ENCODE measurements at places on chromosomes 6 and 20.

GRCh38 chr20:61760321-61760720 lies 305.4 kb downstream of the TAF4 start:
- DNase-seq: no peak

GRCh38 chr6:162900503-162900902 lies 172.7 kb downstream of the PACRG start:
- no peak for DNase-seq

- no peak for DNase-seq
Observed at GRCh38 chr6:6717953-6718352, 129.4 kb downstream of the LY86 start.

DNA sequence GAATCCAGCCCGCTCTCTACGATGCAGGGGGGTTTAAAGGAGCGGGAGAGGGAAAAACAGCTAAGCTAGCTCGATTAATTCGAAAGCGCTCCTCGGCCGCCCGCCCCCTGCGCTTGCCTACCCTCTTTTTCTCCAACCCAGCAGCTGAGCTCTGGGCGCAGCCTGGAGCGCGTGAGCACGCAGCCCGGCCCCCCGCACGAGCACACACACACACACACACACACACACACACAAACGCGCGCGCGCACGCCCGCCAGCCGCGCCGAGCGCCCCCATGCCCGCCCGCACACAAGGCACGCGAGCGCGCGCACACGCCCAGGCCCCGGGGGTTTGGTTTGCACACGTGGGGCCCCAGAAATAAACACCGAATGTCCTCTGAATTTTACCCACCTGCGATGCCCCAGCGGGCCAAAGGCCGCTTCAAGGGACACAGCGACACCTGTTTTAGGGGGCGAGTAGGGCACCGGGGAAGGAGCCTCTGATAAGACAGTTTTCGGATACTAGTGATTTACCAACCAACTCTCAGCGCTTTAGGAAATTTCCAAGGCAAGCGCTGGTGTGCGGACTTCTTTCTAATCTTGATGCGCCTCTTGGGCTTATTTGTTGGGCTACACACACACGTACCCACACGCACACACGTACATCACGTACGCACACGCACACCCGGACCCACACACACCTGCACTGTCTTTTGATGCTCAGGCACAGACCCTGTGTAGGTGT lies 802 bp upstream of the NRN1 start:
- DNase-seq: no peak

DNA sequence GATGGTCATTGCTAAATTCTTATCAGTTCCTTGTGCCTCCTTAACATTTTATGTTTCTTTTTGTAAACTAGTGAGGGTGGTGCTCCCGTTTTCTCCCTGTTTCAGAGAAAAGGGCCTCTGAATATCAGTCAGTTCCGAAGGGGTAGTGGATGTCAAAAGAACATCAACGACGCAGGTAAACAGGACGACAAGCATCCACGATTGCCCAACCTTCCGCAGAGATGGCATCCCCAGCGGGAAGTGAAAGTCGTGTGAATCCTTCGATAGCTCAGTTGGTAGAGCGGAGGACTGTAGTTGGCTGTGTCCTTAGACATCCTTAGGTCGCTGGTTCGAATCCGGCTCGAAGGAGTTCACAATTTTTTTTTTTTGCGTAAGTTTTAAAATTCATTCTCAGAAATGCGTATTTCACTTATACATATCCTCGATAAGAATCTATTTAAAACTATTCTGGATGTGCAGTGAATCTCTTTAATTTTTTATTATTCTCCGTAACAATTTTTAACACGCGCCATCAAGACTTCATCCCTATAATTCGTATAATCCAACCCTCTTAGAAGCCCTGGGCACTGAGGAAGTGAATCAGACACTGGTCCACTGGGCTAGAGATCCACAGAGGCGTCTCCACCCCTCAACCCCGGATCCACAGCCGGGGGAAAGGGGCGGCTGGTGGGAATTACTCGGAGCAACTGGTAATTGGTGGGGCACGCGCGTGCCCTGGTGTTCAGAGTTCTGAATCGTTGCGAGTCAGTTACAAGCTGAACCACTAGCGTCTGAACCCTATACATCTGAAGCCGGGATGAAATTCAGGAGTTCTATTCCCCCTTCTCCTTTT lies 27.9 kb upstream of the ABT1 start:
- DNase-seq: peak; percentile 99

GRCh38 chr6:24214984-24215383 lies 89.0 kb downstream of the NRSN1 start:
- no peak for DNase-seq

- no peak for DNase-seq
Observed at GRCh38 chr6:17504005-17504404, 96.1 kb upstream of the FAM8A1 start.

DNA sequence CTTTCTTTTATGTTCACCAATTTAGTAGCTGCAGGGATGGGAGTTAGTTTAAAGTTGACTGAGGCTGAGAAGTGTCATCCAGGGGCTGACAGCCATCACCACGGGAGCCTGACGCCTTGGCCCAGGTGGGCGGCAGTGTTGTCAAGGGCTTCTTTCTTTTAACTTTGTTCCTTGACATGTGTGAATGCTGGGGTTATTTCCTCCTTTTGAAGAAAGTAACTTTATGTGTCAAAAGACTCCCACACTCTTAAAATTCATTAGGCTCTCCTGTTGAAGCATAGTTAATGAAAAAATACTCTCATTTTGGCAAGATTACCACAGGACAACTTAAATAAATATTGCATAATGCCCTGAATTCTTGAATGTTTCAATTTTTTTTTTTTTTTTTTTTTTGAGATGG lies 50.0 kb downstream of the SASH1 start:
- no peak for DNase-seq

- DNase-seq: no peak
Observed at GRCh38 chr6:10081075-10081474, 333.8 kb downstream of the TFAP2A start.

GRCh38 chr20:63530788-63531160 lies 6.4 kb downstream of the PTK6 start:
- DNase-seq: no peak

DNA sequence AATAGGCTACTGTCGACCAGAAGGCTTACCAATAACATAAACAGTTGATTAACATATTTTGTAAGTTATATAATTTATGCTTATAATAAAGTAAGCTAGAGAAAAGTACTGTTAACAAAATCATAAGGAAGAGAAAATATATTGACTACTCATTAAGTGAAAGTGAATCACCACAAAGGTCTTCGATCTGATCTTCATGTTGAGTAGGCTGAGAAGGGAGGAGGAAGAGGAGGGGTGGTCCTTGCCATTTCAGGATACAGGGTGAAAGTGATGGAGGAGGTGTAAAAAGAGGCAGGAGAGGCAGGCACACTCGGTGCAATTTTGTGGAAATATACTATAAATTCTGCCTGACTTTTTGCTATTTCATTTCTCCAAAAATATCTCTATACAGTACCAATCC lies 10.4 kb downstream of the FBXL4 start:
- no peak for DNase-seq

- no peak for DNase-seq
Observed at GRCh38 chr6:154041001-154041400, 2.0 kb downstream of the OPRM1 start.

DNA sequence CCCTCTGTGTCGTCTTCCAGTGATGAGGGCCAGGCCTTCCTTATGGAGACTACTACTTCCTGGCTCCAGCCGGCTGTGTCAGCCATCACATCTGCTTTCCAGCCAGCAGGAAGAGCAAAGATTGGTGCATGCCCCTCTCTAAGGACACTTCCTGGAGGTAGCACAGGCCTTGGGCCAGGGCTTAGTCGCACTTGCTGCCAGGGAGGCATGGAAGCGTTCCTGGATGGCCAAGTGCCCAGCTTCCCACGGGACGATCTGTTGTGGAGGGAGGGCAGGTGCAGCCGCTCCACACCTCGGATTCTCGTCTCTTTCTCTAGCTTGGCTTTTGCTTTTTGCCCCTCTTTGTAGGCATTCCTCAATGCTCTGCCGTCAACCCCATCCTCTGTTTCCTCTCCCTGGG lies 11.9 kb downstream of the ERMARD start:
- DNase-seq: no peak

DNA sequence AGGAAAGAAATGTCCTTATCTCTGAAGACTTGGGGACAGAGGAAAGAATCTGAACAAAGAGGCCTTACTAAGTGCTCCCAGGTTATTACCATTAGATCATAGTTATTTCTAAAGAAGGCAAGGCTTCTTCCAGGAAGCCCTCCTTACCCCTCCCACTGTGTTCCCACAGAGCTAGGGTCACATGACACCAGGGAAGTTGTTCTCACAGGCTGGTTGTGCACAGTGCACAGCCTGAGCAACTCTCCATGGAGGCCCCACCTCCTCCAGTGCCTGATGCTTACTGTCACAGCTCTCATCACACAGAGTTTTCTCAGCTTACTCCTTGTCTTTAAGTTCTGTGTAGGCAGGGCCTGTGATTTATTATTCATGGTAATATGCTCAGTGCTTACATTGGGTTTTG lies 68.9 kb upstream of the SCGN start:
- no peak for DNase-seq

- no peak for DNase-seq
Observed at GRCh38 chr6:28711325-28711724, 185.6 kb downstream of the GPX5 start.

DNA sequence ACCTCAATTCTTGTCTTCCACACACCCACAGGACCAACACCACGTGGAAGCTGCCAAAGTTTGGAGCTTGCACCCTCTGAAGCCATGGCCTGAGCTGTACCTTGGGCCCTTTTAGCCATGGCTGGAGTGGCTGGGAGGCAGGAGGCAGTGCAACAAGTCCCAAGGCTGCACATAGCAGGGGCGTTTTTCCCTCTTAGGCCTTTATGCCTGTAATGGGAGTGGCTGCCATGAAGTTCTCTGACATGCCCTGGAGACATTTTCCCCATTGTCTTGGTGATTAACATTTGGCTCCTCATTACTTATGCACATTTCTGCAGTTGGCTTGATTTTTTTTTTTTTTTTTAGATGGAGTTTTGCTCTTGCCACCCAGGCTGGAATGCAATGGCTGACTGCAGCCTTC lies 44.4 kb upstream of the SLC22A3 start:
- DNase-seq: no peak

DNA sequence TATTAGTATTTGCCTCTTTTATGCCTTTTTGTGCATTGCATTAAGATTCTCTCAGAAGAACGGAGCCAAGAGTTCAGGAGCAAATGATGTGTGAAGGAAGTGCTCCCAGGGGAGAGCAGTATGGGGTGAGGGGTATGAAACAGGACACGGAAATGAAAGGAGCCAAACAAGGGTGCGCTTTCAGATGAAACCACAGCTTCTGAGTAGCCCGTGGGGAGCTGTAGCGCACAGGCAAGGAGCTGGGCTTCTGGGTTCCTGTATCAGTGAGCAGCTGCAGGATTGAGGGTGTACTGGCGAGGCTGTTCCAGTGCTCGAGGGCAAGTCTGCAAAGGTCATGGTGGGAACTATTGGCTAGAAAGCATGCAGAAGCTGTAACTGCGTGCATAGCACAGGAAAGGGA lies 25.4 kb downstream of the ANKEF1 start:
- DNase-seq: no peak

DNA sequence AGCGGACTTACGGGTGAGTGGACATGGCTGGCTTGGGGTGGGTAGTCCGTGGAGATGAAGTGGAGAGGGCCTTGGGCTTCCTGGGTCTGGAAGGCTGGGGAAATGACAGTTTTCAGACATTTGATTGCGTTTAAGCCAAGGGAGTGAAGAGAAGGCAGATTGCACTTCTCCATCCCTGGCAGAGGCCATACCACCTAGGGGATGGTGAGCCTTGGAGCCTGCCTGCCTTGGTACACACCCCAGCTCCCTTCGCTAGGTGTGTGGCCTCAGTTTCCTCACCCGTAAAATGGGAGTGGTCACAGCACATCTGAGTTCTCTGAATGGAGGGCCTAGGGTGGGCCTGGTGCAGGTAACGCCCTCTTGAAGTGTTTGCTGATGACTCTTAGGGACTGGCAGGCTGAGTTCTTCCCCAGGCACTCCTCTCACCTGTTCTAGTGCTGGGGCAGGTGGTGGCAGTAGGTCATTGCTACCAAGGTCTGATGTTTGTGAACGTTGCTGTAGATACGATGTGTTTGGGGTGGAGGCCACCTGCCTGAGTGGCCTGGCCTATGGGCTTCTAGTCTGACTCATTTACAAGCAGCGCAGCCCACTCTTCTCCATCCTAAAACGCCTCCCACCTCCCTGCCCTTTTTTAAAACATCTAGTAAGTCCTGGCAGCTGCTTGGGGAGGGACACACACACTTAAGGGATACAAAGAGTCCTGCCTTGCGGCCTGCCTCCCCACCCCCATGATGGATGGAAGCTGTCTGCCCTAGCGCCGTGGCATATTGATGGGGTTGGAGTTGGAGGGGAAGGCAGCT lies 2.3 kb downstream of the RBM38 start:
- no peak for DNase-seq

DNA sequence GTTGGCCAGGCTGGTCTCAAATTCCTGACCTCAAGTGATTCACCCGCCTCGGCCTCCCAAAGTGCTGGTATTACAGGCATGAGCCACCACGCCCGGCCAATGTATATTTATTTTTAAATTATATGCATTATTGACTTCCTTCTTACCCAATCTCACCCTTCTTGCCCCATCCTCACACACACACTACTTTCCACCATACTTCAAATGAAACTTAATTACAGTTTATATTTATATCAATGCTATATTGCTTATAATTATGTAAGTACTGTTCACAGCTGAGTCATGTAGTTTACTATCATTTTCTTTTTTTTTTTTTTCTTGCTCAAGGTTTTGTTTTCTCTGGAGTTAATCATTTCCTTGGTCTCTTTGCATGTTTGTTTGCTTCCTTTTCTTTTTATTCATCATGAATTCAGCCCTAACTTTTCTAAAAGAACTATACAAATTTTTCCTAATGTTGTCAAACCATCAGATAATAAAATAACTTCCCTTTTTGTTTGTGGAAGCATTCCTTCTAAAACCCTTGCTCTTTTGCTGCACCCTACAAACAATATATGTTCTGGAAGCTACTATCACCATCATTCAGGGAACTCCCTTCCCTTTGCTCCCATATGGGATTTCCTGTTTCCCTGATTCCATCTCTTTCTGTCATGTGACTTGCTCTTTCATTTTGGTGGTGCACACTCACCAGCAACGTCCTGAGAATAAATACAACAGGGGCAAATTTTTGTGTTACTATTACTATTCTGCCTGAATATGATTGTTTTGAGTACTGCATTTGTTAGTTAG lies 201.7 kb upstream of the SASH1 start:
- DNase-seq: no peak

GRCh38 chr6:7730784-7731227 lies 4.9 kb downstream of the BMP6 start:
- DNase-seq: no peak

DNA sequence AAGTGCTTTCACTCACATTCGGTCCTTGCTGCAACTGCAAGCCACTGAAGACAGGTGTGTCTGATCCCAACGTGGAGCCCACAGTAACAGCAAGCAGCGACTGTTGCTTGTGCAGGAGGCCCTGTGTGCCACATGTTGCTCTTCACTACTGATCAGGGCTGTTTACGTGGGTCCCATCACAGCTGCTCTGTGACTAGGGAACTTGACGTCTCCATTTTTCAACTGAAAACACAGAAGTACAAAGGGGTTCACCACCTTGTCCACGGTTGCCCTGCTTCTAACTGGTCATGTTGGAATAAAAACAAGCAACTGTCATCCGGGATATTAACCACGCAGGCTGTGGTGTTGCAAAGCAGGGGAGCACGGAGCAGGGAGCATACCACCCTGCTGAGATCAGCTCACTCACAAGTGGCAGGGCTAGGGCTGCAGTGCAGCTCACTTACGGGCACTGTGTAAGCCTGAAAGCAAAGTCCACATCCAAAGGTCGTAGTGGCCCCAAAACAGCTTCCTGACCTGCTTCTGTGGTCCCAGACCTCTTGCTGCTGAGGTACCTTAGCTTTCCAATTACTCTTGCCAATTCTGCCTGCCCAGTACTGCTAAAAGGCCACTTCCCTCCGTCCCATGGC lies 105.8 kb upstream of the DUSP22 start:
- no peak for DNase-seq
